ENCODE measurements at places on chromosomes 13 and 19. TPM values are rescaled to one million over a fixed set of nuclear protein-coding genes. Genes with fewer than 3 reads are reported as not detected.
A peak's percentile ranks its signal among the peaks of the same experiment; 100 is the strongest.

DNA sequence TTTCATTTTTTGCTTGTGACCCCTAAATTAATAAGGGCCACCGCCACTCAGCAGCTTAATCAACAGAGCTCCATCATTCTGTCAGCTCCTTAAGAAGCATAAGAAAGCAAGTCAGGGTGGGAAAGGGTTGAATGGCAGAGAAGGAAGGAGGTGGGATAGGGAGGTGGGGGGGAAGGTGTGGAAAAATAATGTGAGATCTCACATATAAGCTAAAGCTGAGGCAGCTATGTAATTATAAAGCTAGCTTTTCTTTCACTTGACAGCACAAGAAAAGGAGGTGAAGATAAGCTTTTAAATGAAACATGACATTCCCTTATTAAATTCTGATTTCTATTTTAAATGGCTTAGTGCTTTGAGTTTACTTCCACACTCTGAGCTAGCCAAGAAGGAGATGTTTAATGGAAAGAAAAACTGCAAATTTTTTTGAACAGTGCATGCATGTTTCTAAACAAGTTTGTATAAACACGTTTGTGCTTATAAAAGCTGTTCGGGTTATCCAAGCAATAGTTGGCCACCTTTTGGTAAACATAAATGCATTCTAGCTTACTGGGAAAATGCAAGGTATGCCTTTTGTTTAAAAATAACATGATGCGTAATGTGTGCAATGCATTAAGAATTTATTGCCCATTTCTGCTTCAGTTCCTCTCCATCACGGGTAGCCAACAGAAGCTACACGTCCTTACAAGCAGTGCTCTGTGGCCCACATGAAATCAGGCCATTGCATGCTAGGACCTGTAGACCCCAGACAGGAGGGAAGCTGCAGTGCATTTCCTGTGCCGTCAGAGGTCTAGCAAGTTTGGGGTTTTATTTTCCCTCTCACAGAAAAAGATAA is 96.2 kb downstream of the LHFPL6 start:
- DNase-seq = no peak

DNA sequence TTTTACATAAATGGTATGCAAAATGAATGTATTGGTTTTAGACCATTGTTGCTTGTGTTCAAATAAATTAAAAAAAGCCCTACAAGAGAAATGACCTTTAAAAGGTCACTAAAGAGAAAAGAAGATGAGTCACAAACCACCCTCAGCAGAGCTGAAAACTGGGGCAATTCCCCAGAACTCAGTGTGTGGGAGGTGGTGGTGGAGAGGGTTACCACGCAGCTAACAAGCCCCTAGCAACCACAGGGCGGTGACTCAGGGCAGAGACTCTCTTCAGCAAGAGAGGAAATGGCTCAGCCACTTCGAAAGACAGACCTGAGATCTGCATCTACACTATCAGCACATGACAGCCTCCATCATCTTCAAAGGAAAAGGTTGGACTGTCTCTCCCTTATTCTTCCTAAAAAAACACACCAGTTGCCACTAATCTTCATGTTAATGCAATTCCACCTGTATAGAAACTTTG is 29.4 kb upstream of the NDFIP2 start:
- DNase-seq = peak; percentile 98

DNA sequence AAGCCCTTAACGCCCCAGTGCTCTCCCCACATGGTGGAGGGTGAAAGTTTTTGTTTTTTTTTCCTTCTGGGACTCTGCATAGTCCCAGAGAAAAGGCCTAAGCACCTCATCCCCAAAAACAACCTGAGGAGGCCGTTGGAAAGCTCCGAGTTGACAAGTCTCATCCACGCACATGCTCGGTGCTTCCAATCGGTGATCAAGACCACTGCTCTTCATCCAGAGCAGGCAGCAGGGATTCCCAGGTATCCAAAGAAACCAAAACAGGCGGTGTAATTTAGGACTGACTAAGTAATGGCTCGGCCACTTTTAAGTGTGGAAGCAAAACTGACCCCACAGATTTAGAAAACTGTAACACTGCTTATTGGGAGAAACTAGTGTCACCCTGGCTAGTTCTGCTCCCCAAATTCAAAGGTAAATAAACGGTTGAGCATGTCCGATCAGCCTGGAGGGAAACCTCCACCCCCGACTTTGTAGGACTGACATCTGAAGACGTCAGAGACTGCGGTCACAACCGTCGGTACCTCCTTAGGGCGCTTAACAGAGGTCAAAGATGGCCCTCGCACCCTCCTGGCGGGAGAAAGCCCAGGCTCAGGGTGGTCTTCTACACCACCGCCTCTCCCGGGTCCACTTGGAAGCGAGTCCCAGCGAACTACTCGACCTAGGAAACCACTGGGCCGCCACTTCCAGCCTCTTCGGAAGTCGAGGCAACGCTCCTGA is 997 bp upstream of the ZNF446 start:
- no peak for DNase-seq

DNA sequence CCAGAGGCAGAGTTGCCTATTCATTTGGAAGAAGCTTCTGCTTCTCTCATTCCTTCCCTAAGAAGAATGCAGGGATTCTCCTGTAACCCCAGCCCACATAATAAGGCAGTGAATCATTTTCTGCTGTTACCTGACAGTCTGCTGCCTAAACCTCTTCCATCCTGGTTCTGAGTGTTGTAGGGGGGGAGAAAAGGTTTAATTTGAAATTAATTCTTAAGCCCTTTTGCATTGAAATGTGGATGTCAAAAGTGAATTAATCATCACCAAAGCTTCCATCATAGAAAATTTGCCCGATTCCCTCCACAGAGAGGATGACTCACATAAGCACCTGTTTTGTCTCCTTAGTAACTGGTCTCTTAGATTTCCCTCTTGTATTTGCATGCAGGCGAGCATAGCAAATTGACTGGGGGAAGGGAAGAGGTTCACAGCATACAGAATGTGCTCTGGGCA is 146.7 kb upstream of the FNDC3A start:
- DNase-seq = peak; percentile 79

ZNF584 gene
- total RNA-seq = 33.4 TPM

LCP1 gene
- total RNA-seq = 370 TPM

GRCh38 chr13:45592758-45593157 is 22.8 kb downstream of the ERICH6B start:
- no peak for DNase-seq

- no peak for DNase-seq
These were observed 18.5 kb downstream of the PTPRS start for GRCh38 chr19:5321851-5322681.

GRCh38 chr19:48330012-48330681 is 4.8 kb downstream of the EMP3 start:
- no peak for DNase-seq

GRCh38 chr19:19540064-19540714 is 2.1 kb downstream of the CILP2 start:
- DNase-seq = no peak

Measured in HT1080 (cell line).